Esophagus mucosa (tissue), 1 donor: ENCODE measurements at places on chromosomes 3 and 15.

DNA sequence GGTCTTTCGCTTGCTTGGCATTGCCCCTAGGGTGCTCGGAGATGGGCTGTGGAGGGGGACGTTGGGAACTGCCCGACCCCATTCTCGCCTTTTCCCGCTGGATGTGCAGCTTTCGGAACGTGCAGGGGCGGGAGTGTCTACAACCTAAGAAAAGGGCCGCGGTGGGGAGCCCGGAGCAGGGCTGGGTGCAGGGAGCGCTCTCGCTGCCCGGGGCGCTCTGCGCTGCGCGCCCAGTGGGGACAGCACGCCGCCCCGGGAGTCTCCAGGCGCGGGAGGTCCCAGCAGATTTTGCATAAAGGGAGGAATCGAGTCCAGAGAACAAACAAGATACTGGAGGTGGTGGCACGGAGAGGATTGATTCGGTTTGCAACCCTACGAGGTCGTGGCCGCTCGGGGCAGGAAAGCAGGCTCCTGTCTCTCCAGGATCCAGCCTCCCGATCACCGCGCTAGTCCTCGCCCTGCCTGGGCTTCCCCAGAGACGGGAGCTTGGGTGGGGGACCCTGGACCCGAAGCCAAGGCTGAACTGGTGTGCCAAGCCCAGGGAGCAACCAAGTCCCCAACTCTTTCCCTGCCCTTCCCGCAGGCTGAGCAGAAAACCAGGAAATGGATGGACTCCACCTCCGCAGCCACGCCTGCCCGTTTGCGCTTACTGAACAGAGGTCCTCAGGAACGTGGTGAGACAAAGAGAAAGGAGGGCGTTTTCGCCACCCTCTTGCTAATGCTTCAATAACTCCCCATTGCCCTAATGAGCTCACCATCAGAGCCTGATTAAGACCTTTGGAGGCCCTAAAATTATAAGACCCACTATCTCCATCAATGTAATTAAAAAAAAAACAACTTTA, 59.7 kb downstream of the NOX5 start:
- ATAC-seq = peak; percentile 77

GRCh38 chr15:82933576-82933975, 18.9 kb downstream of the HOMER2 start:
- ATAC-seq = no peak

- peak; percentile 79 for ATAC-seq
These were observed 39.4 kb upstream of the LMOD3 start for GRCh38 chr3:69161587-69162307.

GRCh38 chr3:186788482-186789370, 5.3 kb downstream of the EIF4A2 start:
- ATAC-seq = no peak

GRCh38 chr3:8885536-8886316, 77.5 kb downstream of the RAD18 start:
- ATAC-seq = no peak

- no peak for ATAC-seq
These were observed 31.0 kb downstream of the IQSEC1 start for GRCh38 chr3:13042127-13042701.

GRCh38 chr3:164748626-164749025, 329.7 kb downstream of the SI start:
- ATAC-seq = no peak

DNA sequence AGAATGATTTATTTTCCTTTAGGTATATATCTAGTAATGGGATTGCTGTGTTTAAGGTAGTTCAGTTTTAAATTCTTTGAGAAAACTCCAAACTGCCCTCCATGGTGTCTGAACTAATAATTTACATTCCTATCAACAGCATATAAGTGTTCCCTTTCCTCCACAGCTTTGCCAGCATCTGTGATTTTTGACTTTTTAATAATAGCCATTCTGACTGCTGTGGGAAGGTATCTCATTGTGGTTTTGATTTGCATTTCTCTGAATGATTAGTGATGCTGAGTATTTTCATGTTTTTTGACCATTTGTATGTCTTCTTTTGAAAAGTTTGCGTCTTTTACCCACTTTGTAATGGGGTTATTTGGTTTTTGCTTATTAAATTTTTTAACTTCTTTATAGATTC, 571.6 kb upstream of the CCDC54 start:
- no peak for ATAC-seq

- no peak for ATAC-seq
These were observed 55.2 kb upstream of the FRMD4B start for GRCh38 chr3:69441040-69441439.

- ATAC-seq = no peak
These were observed 34.4 kb downstream of the ABHD2 start for GRCh38 chr15:89122505-89123180.

GRCh38 chr15:53917109-53917508, 61.1 kb upstream of the UNC13C start:
- no peak for ATAC-seq

GRCh38 chr3:76099956-76100355, 314.6 kb upstream of the ZNF717 start:
- ATAC-seq = no peak

GRCh38 chr3:178382449-178383061, 153.7 kb upstream of the KCNMB2 start:
- ATAC-seq = no peak

DNA sequence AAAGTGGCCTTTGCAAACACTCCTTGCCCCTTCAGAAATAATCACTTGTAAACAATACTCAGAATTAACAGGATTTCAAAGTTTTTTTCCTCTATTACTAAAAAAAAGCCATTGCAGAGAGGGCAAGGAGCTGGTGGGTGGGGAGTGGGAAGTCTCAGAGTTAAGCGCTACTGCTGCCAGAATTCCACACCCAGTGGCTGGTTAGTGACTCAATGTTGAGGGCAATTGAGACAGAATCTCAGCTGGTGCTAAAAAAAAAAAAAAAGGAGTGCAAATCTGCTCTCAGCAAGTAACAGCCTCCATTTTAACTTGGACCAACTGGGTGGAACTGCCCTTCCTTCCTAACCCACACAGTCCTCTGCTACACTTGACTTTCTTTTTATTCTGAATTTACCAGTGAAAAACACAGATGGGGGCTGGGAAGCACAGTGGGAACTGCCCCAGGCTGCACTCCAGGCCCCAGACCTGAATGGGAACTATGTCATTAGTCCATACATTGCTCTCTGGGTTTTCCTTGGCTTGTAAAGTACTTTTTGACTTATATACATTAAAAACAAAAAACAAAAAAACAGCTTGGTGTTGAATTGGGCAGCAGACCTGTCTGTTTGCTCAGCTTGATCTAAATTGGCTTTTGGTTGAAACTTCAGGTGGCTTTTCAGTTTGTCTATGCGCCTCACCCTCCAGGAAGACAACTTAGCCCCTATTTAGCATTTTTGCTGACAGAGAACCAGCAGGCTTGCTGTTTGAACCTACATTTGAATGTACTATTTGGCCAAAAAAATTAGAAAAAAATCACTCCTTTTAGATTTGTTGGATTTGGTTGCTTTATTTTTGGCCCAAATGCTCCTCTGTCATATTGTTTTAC, 357.8 kb upstream of the TBL1XR1 start:
- ATAC-seq = peak; percentile 70

- no peak for ATAC-seq
These were observed 91.8 kb upstream of the ALDH1A3 start for GRCh38 chr15:100787567-100788417.

- ATAC-seq = no peak
These were observed 32.8 kb downstream of the OSBPL10 start for GRCh38 chr3:31948280-31948679.

DNA sequence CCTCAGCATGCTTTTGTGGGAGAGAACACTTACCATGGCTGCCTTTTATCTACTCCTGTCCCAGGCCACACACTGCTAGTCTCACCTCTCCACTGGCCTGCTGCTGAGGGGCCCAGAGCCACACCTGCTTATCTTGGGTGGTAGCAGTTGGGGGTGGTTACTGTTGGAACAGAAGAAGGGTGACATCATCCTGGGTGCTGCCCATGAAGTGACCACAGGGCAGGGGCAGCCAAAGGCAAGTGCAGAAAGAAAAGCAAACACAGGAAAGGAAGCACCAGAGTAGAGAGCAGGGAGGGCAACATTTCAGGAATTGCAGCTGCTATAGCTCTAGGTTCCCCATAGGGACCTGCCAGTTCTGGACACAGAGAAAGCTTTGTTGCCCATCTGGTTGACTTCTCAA, 345.2 kb downstream of the VPS13C start:
- ATAC-seq = no peak

DNA sequence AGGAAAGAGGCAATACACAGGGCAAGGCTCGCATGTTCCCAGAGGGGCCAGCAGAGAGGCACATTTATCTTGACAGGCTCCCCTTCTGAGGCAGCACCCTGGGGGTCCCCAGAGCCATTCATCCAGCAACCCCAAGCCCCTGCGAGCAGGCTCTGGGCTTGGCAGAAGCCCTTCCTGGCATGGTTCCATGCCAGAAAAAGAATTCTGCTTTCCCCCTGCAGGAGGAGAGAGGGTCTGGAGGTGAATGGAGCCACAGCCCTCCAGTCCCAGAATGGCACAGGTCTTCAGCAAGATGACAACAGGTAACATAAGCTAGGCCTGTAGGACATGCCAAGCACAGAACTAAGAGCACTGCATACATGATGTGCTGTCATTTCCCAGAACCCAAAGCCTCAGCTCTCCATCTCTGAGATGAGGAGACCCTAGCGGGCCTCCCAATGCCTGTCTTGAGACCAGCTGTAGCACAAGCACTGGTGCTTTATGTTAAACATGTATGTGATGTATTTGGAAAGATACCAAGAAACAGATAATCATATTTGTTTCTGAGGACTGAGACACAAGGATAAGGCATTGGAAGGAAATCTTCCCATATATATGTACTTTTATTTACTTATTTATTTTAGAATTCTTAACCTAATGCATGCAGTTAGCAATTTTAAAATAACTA, 121.6 kb downstream of the ALDH1A2 start:
- no peak for ATAC-seq

DNA sequence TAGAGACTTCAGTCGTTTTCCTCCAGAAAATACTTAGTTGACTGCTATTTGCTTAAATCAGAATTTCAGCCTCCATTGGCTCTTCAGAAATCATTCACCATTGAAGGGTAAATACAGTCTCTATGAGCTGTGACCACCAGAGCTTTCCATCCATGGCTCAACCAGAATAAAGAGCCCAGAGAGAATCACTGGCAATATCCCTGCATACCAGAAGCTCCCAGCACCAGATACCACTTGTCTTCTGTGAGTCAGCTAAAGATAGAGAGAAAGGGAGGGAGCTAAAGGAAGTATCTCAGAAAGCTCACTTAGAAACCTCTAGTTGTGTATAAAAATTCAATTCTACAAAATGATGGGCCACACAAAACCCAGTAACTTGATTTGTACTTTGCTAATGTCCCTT, 115.2 kb upstream of the TMCO5A start:
- ATAC-seq = no peak

DNA sequence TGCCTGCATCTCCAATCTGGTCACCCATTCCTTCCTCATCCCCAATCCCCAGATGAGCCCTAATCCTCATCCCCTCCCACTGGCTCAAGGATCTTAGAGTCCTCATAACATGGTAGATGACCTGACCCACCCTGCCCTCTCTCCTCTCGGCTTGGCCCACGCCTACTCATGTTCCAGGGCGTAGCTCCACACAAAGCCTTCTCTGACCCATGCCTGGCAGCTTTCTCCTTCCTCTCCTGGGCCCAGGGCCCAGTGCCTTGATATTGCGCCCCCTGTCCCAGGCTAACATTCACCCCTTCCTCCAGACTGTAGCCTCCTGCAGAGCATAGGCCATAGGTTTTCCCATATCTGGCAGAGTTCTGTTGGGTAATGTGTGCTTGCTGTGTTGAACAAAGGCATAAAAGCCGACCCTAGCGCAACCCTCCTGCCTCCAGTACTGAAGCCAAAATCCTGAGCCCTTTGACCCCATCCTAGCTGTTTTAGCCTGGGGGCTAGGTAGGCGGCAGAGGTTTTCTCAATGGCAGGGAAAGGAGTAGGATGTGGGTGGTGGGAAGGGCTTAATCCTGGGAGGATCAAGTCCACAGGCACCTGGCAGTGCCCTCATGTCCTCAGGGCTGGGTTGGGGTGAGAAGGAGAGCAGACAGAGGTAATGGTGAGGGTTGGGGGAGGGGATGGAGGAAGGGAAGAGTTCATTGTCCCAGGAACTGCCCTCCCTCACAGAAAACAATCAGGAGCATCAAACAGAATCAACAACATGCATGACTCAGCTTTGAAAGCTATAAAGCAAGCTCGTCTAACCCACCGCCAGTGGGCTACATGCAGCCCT, 35.5 kb downstream of the MESD start:
- peak; percentile 47 for ATAC-seq

- peak; percentile 38 for ATAC-seq
These were observed 33.5 kb downstream of the TGFBR2 start for GRCh38 chr3:30639937-30640336.

DNA sequence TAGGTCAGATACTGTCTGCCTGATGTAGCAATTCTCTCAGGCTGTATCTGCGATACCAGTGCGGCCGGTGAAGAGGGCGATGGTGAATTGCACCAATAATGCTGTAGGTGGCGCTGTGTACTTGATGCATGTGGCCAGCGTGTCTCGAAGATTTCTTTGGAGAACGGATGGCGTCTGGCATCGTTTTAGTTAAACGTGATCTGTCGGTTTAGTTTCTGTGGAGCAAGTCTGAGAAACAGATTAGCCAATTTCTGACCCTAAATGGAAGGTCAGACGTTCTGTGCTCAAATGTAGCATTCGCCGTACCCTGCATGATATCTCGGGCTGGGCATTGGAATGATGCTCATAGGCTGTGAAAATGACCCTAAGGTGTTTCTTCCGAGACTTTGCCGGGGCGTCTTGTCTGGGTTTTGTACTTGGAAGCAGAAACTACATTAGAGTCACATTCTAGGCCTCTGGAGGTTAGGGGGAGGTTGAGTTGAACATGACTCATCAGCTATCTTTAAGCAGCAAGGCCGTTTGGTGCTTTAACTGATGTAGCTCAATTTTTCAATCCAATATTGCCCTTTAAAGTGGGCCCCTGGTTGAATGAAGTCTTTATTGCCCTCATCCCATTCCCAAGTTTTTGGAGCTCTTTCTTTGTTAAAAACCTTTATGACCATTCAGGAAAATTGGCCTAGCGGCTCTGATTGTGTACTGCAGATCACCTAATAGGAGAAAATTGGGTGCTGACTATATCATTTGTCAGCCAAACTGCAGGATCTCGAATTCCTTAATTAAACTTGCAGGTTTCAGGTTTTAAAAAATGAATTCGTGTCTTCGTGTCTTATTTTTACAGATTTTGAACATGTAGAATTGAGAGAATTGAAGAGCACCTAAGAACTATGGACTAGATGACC, 80.0 kb downstream of the SQOR start:
- ATAC-seq = peak; percentile 76

DNA sequence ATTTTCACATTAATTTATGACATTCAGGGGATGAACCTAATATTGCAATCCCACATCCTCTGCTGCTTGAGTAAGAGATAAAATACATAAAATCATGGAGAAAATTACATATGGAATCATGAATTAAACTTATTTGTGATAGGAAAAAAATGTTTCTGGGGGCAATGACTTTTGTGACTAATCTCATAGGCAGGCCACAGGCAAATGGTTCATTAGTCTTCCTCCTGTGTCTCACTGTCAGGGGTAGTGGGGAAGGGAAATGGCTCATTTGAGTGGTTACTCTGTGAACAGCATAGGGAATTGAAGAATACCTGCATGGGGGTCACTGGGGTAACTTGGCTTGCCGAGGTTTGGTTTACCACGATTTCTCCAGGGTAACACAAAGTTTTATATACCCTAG, 72.0 kb downstream of the TFG start:
- no peak for ATAC-seq
